GM23338 (cell line): ENCODE measurements at places on chromosomes 1 and 21.

- DNase-seq: no peak
Measured at GRCh38 chr1:33471416-33471815, 1.0 kb upstream of the ZSCAN20 start.

DNA sequence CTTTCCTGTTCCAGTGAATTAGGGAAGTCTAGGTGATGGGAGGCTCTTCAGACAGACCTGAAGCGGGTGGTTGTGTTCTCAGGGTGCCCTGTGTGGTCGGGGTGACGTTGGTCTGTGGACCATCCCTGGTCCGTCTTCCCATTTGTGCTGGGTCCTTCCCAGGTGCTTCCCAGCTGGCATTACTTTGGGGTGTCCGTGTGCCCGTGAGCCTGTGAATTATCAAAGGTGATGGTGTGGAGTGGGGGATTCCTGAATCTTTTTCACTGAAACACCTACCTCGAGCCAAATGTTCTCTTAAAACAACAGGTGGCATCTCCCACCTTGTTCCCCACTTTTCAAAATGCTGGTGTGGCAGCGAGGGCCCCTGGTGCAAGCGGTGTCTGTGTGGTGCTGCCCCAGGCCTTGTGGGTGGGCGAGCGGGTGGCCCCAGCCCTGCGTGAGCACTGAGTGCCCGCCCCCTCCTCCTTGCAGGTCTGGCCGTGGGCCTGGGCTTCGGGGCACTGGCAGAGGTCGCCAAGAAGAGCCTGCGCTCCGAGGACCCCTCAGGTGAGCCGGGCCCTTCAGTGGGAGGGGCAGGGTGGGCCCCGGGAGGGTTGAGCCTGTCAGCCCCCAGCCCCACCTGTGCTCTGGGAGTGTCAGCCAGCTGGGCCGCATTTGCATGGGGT is 37.0 kb downstream of the COQ8A start:
- DNase-seq: no peak

- DNase-seq: no peak
Measured at GRCh38 chr1:201883786-201884185, 4.9 kb upstream of the SHISA4 start.

DNA sequence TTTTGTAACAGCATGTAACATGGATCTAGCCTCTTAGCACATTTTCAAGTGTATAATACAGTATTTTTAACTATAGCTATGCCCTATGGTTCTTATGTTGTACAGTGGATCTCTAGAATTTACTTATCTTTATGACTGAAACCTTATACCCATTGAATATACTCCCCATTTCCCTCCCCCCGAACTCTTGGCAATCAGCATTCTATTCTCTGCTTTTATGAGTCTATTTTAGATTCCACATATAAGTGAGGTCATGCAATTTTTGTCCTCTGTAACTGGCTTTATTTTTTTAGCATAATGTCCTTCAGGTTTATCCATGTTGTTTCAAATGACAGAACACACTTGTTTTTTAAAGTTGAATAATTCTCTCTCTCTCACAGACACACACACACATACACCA is 3.1 kb upstream of the GBP6 start:
- DNase-seq: no peak

DNA sequence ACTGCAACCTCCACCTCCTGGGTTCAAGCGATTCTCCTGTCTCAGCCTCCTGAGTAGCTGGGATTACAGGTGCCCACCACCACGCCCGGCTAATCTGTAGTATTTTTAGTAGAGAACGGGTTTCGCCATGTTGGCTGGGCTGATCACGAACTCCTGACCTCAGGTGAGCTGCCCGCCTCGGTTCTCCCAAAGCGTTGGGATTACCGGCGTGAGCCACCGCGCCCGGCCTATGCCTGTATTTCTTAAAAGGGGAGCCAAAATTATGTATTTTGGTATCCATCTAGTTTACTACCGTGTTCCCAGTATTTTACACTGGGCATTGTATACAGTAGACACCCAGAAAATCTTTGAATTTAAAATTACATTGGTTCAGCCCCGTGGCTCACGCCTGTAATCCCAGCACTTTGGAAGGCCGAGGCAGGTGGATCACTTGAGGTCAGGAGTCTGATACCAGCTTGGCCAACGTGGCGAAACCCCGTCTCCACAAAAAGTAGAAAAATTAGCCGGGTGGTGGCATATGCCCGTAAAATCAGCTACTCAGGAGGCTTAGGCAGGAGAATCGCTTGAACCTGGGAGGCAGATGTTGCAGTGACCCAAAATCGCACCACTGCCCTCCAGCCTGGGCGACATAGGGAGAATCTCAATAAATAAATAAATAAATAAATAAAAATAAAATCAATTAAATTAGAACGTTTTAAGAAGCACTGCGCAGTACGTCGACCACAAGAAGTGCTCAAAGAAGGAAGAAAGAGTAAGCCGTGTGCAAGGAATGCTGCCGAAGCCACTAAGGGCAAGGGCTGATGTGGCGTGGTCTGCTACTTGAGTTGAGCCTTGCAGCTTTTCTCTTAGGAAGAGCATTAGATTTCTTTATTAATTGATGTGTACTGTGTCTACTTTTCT is 1.5 kb upstream of the THRAP3 start:
- peak; percentile 32 for DNase-seq

DNA sequence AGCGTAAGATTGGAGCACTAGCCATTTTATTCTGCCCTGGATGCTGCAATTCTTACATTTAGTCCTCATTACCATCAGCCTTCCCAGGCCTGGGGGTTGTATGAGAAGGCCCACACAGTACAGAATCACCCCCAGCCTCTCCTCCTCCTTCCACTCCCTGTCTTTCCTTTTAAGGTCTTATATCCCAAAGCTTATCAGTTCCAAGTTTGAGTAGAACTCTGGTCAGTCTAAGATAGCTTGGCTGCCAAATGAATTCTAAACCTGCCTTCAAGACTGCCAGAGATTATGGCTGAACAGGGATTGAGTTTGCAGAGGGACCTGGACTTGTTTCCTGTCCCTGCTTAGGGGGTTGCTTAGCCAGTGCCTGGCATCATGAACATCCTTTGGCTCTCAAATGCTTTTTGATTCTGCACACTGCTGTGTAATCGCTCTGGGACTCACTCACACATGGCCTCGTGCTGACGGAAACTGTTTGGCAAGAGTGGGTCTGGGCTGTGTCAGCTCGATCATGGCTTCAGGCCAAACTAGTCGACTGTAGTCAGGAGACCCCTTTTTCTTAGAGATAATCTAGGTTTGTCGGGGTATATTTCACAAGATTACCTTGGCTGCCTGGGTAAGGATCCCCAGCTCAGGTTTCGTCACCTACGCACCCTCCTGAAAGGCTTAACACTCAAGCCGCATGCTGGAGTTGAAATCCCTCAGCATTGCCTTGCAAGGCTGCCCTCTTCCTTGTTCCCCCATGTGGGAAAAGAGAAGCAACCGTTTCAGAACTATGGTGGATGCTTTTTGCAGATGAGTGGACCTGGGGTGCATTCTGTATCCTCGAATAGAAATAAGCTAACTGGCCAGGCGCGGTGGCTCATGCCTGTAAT is 252.6 kb downstream of the NFIA start:
- no peak for DNase-seq

DNA sequence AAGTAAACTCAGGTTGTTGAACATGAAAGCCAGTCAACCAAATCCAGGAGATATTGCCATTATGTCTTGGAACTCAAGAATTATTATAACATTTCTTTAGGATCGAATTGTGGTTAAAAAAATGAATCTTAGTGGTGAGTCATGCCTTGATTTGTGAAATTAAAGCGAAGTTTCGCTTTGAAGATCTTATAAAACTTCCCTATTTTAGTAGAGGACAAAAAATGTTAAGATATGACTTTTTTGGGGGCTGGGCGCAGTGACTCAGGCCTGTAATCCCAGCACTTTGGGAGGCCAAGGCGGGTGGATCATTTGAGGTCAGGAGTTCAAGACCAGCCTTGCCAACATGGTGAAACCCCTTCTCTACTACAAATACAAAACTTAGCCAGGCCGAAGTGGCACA is 39.5 kb upstream of the PTBP2 start:
- DNase-seq: no peak

GRCh38 chr1:52554267-52554640 is 1.4 kb upstream of the TUT4 start:
- no peak for DNase-seq

DNA sequence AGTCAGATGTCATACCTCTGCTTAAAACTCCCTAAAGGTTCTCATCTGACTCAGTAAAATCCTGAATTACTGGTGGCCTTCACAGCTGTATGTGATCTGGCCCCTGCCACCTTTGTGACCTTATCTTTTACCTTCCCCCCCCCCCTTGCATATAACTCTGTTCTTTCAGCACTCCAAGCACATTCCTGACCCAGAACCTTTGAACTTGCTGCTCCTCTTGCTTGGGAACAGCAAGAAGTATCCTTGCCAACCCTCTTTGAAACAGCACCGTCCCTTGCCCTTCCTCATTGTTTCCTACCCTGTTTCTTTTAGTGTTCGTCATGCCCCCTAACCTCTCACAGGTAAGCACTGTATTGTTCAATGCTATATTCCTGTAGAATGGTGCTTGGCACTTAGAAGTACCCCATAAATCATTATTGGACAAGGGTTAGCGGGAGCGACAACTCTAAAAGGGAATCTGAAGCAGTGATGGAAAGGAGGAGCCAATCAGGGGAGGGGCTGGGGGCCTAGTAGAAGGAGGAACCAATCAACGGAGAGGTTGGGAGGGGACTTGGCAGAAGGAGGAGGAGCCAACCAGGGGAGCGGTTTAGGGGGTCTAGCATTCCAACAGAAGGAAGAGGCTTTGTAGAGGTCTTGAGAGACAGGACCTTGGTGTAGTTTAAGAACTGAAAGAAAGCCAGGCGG is 13.9 kb downstream of the CACHD1 start:
- DNase-seq: peak; percentile 76

- peak; percentile 64 for DNase-seq
Measured at GRCh38 chr21:33968080-33968994, 52.7 kb upstream of the ATP5PO start.

- DNase-seq: no peak
Measured at GRCh38 chr1:157177733-157178394, 39.7 kb upstream of the ETV3 start.

- DNase-seq: peak; percentile 89
Measured at GRCh38 chr1:154533952-154534844, 24.3 kb downstream of the UBE2Q1 start.

DNA sequence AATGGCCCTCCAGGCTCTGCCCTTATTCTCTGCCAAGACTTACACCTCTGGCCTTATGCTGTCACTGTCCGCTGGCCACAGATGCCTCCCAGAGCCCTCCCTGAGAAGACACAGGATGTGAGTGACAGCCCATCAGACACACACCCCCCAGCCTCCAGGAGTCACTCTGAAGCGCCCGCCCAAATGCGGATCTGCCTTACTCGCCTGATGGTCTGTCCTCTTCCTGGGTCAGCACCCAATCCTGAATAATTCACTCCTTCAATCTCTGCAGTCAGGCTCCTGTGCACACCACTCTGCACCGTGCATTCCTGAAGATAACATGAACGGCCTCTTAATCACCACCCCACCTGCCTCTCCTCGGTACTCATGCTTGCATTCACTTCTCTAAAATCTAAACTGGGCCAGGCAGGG is 14.7 kb downstream of the CLSTN1 start:
- no peak for DNase-seq

- DNase-seq: no peak
Measured at GRCh38 chr1:230031131-230031530, 35.9 kb upstream of the GALNT2 start.

DNA sequence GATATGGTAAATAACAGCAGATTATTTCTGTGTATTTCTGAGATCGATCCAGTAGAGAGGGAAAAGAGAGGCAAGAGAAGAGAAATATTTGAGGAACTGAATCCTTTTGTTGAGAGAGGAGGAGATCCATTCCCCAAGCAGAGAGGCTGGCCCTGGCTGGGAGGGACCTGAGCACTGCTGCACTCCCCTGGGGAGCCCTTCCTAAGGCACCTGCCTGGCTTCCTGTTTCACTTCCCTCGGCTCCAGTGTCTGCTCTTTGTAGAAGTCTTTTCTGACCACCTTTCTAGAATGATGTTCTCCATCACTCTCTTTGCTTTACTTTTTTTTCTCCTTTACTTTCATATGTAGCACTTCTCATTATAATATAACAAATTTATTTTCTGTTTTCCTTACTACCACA is 42.3 kb upstream of the SLC6A9 start:
- DNase-seq: peak; percentile 10

DNA sequence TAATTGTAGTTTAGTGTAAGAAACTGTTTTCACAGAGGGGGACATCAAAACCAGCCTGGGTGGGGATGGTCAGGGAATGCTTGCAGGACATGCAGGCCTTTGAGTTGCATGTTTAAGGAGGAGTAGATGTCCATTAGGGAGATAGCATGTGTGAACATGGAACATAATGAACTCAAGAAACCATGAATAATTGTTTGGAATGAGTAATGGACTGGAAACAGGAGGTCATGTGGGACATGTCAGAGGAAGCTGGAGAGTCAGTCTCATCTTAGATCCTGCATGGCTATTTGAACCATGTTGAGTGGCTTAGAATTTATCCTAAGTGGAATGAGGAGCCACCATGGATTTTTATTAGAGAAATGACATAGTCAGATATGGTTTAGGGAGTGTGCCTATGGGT is 86.4 kb downstream of the RPE65 start:
- DNase-seq: no peak

DNA sequence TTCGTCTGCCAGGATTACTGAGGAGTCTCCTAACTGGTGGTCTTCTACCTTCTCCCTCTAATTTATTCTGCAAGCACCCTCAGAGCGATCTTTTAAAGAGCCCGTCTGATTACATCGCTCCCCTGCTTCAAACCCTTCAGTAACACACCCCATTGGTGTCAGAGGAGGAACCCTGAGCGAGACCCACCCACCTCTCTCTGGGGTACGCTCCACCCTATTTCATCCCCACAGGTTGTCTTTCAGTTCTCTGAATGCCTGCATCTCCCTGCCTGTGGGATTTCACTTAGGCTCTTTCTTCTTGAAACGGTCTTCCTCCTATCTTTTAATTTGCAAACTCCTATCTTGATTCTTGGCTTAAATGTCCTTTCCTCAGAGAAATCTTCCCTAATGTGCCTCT is 39.4 kb downstream of the C1orf21 start:
- DNase-seq: peak; percentile 57

GRCh38 chr1:218496561-218496960 is 151.4 kb downstream of the TGFB2 start:
- no peak for DNase-seq

GRCh38 chr1:210598135-210598652 is 269.5 kb downstream of the HHAT start:
- no peak for DNase-seq

GRCh38 chr1:51679435-51679834 is 62.5 kb downstream of the OSBPL9 start:
- DNase-seq: no peak
